ENCODE measurements at places on chromosomes 3 and 15.

- no peak for DNase-seq
Observed at GRCh38 chr3:53100818-53101466, 29.3 kb downstream of the RFT1 start.

DNA sequence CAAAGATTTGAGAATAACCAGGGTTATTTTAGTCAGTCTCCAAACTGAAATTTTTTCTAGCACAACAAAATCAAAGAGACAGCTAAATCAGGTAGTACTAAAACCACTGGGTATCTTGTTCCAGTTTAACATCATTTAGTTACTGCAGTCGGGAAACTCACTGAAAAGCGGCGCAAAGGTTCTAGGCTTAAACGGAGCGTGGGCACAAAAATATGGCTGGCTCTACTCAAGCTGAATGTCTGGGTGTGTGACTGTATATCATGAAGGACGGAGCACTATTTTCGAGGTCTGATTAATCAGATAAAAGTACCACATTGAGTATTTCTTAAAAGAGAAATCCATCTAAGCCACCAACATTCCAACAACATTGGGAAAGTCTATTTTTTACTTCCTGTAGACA is 152.1 kb downstream of the TBL1XR1 start:
- no peak for DNase-seq

- DNase-seq = no peak
Observed at GRCh38 chr15:58249646-58250312, 111.6 kb downstream of the AQP9 start.

DNA sequence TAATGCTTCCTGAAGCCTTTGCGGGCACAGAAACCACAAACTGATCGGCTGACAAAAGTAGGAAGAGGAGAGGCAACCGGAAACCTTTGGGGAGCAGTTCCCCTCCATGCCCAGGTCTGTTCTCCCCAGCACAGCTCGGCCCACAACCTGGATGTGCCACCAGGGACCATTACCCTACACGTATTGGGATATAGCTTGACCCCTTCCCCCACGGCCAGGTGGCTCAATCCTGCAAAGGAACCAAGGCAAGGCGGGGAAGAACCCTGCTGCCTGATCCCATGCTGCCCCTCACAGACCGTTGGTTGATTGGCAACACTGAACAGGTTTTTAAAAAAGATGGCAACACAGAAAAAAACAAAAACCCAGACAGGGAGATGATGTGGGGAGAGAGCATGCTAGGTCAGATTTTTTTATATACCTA is 19.7 kb upstream of the TCAIM start:
- DNase-seq = no peak

DNA sequence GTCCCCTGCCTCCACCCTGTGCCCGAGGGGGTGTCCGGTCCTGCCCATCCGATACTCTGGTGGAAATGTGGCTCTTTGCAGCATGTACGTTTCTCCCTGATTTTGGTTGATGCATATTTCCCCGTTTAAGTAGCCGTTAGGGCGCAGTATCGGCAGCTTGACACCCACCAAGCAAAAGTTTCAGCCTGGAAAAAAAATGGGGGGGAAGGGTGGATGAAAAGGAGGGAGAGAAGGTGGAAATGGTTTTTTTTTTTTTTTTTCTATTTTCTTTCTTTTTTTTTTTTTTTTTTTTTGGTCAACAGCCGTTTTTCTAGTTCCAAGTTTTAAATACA is 1.3 kb downstream of the RAP2B start:
- DNase-seq = peak; percentile 75
